ENCODE measurements at places on chromosomes 12 and 14.
A peak's percentile ranks its signal among the peaks of the same experiment; 100 is the strongest.

GRCh38 chr14:77041881-77042545 lies 13.5 kb upstream of the IRF2BPL start:
- peak; percentile 58 for DNase-seq

DNA sequence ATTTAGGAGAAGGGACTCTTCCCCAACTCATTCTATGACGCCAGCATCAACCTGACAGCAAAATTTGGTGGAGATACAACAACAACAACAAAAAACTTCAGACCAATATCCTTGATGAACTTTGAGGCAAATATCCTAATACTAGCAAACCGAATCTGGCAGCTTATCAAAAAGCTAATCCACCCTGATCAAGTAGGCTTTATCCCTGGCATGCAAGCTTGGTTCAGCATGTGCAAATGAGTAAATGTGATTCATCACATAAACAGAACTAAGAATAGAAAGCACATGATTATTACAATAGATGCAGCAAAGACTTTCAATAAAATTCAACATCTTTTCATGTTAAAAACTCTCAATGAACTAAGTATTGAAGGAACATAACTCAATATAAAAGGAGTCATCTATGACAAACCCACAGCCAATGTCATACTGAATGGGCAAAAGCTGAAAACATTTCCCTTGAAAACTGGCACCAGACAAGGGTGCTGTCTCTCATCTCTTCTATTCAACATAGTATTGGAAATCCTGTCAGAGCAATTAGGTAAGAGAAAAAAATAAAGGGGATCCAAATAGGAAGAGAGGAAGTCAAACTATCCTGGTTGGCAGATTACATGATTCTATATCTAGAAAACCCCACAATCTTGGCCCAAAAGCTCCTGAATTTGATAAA lies 233.3 kb downstream of the CCDC59 start:
- DNase-seq: no peak

DNA sequence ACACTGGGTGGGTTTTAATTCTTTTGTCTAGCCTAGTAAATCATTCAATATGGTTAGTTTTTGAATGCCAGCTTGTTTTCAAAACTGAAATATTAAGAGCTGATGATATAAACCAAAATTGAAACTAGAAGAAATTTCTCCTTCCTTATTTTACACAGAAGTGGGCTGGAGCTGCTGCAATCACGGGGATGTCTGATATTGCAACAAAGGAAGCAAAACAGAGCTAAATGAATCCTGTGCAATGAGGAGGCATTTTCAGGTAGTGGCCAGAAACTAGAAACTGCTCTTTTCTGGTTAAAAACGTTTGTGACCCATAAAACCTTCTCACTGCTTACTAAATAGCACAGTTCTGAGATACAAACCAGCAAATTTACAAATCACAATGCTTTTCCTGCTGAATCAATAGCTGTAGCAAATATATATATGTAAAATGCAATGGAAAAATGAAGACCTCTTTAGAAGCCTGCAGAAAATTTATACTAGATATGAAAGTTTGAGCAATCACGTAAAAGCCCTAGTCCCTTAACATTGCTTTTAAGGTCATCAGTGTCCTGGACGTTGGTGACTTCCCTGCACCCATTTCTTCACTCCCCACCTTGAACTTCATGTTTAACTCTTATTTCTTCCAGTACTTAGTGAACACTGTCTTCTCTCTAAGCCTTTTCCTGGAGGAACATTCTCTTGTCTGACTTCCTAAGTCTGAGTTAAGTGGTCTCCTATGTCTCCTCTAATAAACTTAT lies 15.9 kb upstream of the LRRK2 start:
- no peak for DNase-seq

DNA sequence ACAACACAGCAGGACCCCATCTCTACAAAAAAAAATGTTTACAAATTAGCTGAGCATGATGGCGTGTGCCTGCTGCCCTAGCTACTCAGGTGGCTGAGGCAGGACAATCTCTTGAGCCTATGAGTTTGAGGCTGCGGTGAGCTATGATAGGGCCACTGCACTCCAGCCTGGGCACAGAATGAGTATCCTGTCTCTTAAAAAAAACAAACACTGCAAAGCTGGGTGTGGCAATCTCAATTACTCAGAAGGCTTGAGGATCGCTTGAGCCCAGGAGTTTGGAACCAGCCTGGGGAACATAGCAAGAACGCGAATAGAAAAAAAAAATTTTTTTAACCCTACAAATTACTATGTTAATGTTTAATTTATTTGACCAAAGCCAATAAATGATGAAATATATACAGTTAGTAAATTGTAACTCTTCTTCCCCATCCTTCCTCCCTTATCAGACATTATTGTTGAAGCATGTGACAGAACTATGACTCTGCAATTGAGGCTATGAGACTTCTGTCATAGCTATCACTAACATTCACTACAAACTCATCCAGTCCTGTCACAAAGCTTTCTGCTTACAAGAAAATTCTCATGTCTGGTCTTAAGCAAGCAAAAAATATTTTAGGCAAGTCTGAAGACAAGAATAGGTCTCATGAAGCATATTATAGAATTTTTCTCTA lies 9.8 kb downstream of the BTBD7 start:
- no peak for DNase-seq

- no peak for DNase-seq
These were observed 202.6 kb upstream of the AVPR1A start for GRCh38 chr12:63353559-63353958.

- DNase-seq: no peak
These were observed 129.8 kb downstream of the SEC23A start for GRCh38 chr14:38973083-38973700.

DNA sequence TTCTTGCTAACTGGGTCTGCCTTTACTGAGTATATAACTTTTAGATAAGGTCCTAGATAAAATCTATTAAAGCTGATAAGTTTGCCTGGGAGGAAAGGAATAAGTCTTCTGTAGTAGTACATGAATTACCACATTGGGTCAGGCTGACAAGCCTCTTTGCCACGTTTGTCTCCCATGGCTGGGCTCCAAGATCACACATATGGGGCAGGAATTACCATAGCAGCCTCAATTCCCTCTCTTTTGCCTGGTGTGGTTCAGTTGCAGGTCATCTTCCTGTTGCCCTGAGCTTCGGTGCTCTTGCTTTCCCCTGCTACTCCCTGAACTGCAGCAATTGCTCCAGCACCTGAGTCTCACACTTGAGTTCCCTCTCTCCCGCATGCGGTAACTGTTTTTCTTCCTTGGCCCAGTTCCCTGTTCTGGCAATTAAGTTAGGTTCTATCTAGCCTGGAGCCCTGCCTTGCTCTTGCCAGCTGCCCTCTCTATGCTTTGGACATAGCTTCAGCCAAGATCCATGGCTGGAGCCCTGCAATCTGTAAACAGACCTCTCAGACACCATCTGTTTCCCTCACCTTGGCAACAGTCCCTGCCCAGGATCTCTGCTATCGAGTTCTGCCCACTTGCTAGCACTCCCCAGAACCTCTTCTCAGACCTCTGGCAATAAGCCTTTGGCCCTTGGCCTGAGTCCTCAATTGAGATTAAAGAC lies 5.8 kb upstream of the GLT8D2 start:
- DNase-seq: peak; percentile 96

- DNase-seq: no peak
These were observed 80.5 kb downstream of the MED13L start for GRCh38 chr12:116196752-116197718.

DNA sequence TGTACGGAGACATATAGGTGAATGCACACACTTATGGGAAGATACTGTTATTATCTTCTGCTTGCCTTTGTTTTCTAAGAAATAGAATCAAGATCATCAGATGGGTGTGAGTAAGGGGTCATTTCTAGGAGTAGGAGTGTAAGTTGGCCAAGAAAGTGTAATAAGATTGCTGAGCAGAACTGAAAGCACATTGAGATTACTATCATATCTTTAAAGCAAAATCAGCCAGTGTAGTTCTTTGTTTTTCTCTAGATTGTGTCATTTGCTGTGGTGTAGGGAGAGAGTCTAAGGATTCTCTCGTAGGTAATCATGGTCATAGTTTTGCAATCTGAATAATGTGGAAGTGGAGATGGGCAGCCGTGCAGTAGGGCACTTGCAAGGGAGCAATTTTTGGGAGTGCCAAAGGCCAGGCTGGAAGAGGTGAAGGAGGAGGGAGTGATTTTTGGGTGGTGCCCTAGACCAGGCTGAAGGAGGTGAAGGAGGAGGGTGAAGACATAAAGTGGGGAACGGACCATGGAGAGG lies 131.6 kb downstream of the RGS6 start:
- no peak for DNase-seq

DNA sequence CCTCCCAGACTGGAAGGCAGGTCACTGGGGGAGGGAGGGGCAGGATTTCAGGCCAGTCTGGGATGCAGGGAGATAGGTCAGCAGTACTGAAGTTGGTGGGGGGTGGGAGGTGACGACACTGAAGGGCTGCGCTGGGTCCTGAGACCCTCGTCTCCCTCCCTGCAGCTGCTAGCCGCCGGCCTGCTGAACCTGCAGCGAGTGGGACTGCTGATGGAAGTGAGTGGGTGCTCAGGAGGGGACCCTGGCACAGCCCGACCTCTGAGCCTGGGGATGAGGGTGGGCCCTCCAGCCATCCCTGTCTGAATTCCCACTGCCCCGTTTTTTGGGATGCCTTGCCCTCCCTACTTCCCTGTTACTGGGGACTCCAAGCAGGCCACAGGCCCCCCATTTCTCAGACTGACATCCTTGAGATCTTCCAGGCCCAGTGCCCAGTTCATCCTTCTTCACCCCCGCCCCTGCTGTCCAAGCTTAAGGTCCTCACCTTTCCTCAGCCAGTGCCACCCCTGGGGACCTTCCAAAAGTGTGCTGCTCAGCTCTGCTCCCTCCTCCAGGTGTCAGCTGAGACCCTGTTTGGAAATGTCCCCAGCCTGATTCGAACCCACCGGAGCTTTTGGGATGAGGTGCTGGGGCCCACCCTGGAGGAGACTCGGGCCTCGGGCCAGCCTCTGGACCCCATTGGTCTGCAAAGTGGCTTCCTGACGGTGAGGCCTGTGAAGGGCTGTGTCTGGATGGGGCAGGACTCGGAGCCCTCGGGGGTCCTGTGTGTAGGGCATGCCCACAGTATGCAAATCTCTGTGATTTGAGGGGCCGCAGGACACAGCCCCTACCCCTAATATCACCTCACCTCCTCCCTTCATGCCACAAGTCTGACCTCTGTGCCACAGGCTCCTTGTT lies 5.5 kb downstream of the PLEKHG6 start:
- DNase-seq: no peak

GRCh38 chr12:125610292-125610691 lies 545.1 kb downstream of the AACS start:
- no peak for DNase-seq

DNA sequence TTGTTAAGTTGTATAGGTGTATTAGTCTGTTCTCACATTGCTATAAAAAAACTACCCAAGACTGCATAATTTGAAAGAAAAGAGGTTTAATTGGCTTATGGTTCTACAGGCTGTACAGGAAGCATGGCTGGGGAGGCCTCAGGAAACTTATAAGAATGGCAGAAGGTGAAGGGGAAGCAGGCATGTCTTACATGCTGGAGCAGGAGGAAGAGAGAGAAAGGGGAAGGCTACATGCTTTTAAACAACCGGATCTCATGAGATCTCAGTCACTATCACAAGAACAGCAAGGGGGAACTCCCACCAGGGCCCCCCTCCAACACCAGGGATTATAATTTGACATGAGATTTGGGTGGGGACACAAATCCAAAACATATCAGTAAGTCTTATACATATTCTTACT lies 60.5 kb upstream of the OR10AD1 start:
- no peak for DNase-seq
